ENCODE measurements at places on chromosomes 4 and X. TPM values are rescaled to one million over a fixed set of nuclear protein-coding genes. Genes with fewer than 3 reads are reported as not detected.

The DACH2 gene
- not detected for polyA plus RNA-seq

The POU4F2 gene
- polyA plus RNA-seq: not detected

The UCHL1 gene
- polyA plus RNA-seq: 1,295 TPM

The FAM47E gene
- 0.23 TPM for polyA plus RNA-seq

DNA sequence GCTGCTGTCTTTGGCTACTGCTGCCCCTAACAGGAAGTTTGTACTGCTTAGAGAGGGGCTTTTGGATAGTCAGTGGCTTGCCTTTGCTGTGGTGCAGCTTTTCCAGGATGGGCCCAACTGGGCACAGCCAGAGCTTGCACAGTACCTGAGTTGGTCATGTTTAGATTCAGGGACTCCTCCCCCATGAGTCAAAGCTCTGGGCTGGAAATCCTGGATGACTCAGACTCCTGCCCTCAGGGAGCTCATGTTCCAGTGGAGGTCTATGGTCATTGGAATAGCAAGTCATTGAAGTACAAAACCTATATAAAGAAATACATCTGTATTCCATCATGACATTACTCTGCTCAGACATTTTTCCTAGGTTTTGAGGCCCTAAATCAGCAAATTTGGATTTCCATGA lies 66.7 kb upstream of the PJA1 start:
- no peak for DNase-seq

- DNase-seq: no peak
Measured at GRCh38 chrX:44705817-44706551, 137.8 kb upstream of the DUSP21 start.

- DNase-seq: no peak
Measured at GRCh38 chr4:119543779-119544178, 84.8 kb downstream of the PDE5A start.

- DNase-seq: no peak
Measured at GRCh38 chr4:26217481-26217880, 103.3 kb upstream of the RBPJ start.

GRCh38 chrX:137031517-137032340 lies 2.1 kb downstream of the GPR101 start:
- no peak for DNase-seq

GRCh38 chrX:123188081-123188480 lies 4.0 kb downstream of the GRIA3 start:
- no peak for DNase-seq

GRCh38 chrX:94914235-94914634 lies 1240.2 kb downstream of the FAM133A start:
- no peak for DNase-seq

Measured in BJ (cell line).